ENCODE measurements at places on chromosomes 7 and 10.

- DNase-seq: no peak
Observed at GRCh38 chr10:74067373-74068352, 69.7 kb downstream of the VCL start.

DNA sequence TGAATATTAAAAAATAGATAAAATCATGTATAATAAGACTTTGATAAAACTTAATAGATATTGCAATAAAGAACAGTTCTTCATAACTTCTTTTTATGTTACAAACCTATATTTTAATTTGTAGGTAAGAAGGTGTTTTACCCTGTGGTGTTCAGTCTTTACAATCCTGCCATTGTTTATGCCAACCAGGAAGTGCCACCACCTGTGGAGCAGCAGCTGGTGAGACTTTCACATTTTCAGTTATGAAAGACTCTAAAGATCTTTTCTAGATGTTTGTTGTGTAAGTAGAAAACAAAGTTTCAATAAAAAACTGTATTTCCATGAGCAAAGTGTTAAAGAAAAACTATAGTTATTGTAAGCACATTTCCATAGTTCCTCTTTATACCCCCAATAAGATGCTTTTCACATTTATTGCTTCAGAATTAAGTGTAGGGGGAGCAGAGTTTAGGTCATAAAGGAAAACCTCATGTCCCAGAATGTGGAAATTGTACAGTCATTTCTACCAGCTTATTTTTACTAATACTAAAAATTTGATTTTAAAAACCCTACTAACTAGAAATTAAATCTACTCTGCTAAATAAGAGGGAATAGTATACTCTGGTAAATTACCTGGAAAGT lies 28.7 kb downstream of the CSGALNACT2 start:
- DNase-seq: no peak

DNA sequence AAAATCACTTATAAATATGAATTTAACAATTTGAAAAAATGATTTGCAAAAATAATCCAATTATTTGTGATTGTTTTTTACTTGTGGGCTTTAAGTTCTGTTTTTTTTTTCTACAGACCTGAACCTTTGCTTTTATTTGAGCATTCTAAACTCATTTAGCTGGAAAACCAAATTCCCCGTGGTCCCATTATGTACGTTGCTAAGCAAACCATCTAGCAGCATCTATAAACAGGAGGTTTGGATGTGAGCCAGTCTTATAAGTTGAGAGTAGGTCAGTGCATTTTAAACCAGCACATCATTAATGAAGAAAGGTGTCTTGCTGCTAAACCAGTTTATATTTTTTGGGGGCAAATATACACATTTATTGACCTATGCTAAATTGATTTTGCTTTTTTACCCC lies 77.3 kb downstream of the LRRN3 start:
- peak; percentile 80 for DNase-seq

DNA sequence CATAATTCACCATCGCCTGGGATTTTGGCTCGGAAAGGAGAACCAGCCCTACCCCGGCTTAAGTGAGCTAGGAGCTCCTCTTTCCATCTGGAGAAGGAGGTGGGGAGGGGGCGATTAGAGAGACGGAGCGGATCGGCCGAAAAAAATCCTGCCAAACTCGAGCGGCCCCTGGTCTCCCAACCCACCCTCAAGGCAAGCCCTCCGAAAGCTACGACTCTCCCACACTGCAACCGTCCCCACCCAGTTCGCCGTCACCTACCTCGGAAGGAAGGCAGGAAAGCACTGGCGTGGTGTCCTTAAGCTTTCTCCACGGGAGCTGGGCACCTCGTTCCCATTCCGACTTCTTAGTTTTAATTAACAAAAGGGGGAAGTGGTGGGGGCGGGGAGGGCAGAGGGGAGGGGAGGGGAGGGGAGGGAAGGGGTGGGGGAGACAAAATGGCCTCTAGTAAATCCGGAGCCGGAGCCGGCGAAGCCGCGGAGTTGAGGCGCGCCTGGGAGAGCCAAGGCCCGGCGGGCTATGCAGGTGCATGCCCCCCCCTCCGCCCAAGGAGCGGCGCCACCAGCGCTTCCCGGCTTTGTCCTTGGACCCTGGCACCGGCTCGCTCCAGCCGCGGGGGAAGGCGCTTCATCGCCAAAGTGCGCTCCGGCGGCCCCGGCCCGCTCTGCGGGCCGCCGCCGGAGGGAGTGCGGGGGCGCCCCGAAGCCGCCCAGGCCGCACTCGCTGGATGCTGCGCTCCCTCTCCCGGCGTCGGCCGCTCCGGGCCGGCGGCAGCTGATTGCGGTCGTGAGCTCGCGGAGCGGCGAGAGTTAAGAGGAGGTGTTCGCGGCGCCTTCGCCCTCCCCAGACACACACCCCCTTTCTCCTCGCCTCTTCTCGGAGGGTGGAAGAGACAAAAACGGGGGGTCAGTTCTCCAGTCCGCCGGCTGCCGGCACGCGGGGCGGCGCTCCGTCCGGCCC lies at the start of gene LRRC4:
LRRC4 (minus strand) TSS at position 784 of the 958 bp plus-strand sequence. CDS start 797 bp downstream, outside the sequence.
- DNase-seq: no peak

GRCh38 chr10:61100887-61101286 lies 156.9 kb upstream of the RHOBTB1 start:
- peak; percentile 6 for DNase-seq

DNA sequence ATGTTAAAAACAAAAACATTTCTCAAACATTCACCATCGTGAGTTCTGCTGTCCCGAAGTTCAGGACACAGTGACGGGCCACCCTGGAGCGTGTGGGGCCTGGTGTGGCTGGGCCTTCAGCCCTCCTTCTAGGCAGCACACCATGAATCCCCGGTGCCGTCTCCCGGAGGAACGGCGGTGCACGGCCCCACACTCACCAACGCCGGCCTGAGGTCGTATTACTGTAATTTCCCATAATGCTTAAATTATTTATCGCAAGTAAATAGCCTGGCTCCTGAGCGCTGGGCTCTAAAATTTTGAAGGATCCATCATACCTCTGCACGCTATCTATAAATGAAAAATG lies 1.4 kb downstream of the STK32C start:
- DNase-seq: no peak

- DNase-seq: no peak
Observed at GRCh38 chr10:13871011-13871410, 284.2 kb downstream of the PRPF18 start.

DNA sequence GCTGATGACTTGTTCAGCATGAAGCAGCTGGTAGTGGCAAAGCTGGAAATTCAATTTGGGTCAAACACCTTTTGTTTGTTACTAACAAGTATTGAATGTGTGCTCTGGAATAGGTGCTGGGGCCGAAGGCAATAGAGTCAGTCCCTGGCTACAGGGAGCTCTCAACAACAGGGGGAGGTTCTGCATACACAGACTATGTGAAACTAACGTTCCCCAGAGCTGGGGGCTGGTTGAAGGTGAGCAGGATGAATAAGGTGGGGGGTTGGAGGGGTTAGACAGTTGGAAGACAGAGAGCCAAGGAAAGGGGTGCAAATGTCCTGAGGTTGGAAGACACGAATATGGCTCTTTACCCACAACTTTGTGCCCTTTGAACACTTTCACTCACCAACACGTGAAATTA lies 84.1 kb upstream of the PLPP4 start:
- no peak for DNase-seq

DNA sequence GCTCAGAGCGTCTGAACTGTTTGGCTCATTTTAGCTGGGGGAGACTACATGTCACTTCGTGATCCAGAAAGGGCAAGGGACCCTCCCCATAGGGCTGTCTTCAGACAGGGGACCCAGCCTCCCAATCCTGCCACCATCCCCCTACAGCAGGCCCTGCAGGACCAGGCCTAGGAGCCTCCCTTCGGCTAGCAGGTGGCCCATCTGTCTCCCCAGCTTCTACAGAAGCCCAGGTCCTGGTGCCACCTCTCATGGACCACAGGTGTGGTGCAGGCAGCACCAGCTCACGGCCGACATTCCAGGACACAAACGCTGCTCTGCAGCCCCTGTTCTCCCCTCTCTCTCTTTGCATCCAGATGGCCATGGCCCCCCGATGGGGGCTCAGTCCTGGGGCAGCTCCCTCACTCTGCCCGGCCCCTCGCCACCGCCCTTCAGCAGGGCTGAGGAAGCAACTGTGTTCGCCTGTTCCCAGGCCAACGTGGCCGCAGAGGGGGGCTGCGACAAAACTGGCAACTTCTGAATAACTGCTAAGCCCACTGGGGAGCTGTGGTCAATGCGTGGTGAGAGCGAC lies 10.3 kb downstream of the TECPR1 start:
- no peak for DNase-seq

DNA sequence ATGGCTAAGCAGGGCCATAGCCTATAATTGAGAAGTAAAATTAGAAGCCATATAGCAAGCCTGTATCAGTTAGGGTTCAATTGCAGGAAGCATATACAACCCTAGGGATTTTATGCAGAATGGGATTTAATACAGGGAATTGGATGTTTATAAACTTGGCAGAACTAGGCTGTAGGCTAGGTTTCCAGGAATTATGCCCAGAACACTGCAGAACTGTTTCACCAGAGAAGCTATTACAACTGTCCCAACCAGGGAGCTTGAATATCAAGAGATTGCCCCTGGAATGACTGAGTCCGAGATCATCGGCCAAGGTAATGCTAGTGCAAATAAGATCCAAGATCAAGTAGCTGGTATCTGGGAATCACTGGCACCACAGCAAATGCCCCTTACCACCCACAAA lies 64.0 kb downstream of the PRR15 start:
- no peak for DNase-seq

All from DMS 273 treated with DMSO at 0.1 percent for 48 hours (cell line).